Dorsolateral prefrontal cortex (tissue), 122 donors: ENCODE measurements at places on chromosomes 2 and 18. TPM values are rescaled to one million over a fixed set of nuclear protein-coding genes. Genes with fewer than 3 reads are reported as not detected.

KCNF1 gene
- total RNA-seq = 71.9 TPM

RTP5 gene
- 9.3 TPM for total RNA-seq

DES gene
- total RNA-seq = 163 TPM

DNA sequence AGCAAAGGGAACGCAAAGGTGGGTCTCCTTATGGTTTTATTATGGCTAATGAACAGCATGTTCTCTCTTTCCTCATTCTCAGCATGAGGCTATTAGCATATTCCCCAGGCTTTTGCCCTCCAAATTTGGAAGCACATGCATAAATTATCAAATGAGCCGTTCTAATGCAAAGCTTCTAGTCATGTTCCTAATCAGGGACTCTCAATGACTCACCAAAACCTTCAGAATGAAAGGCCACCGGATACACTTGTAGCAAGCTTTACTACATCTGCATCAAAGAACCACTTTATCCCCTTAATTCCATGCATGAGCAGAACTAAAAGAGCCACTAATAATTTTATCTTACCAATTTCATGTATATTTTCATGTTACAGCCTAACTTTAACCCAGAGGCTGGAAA lies 310.5 kb downstream of the LRATD1 start:
- no peak for DNase-seq

C18orf32 gene
- 96.5 TPM for total RNA-seq

GPAT2 gene
- 2.5 TPM for total RNA-seq

GRCh38 chr2:225231900-225232299 lies 167.6 kb upstream of the NYAP2 start:
- no peak for DNase-seq

PRADC1 gene
- 27.6 TPM for total RNA-seq

GRCh38 chr2:178256382-178257042 lies 62.2 kb downstream of the OSBPL6 start:
- no peak for DNase-seq

DNA sequence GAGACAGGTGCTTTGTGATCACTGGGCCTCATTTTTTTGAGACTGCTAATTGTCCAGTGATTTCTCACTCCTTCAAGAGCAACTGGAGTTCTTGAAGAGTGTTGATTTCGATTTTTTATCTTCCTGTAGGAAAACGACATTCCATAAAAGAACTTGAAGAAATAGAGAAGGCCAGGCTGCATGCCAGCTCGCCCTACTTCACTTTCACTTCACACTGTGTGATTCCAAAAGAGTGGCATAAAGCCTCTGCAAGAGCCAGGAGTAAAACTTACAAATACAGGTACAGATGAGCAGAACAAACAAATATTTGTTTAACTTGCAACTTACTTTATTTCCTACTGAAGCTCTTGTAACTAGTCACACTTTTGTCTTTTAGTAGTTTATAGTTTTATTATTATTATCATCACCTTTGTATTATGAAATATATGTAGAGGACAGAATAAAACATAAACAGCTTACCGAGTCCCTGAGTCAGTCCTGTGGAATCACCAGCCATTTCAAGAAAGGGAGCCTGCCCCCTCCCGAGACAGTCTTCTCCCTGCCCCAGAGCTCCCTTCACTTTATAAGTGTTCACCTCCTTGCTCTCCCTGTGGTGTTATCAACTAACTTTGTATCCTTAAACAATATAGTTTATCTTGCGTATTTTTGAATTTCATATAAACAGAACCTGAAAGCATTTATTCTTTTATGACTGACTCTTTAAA lies 8.7 kb downstream of the FAM228A start:
- DNase-seq = no peak

DNA sequence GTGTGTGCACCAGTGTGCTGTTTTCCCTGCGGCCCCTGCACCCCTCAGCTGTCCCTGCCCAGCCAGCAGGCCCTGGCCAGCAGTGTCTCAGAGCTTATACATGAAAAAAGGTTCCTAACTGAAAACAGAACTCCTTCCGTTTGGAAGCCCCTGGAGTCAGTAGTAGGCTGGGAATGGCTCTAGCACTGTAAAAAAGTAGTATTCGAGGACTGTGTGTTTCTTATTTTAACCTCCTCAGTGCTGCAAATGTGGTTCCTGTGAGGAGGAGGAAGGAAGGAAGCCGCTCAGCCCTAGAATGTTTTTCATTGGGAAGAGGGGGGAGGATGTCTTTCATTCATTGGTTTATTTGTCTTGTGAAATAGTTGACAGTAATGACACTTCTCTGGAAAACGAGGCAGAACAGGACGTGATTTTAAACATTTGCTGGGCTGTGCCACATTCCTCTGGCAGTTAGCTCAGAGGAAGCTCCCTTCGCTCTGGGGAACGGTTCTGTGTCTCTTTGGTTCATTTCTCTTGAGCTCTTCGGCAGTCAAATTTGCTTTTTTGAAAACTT lies 103.5 kb downstream of the SPTBN1 start:
- DNase-seq = no peak

DNA sequence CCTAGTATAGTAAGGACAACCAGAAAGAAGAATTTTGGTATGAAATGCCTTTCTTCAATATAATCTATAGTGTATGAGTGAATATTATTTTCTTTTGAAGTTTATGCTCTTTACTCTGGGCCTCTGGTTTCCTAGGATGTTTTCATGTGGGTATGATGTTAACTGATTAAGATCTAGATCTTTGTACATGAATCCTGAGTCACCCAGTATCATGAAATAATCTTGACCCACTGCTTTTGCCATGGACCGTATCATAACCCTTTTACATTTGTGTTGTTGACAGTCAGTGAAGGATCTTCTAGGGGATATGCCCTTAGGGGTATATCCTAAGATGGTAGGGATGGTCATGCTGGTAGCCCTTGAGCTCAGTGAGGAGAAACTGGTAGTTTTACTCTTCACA lies 100.3 kb downstream of the RAB3GAP1 start:
- DNase-seq = no peak

DNA sequence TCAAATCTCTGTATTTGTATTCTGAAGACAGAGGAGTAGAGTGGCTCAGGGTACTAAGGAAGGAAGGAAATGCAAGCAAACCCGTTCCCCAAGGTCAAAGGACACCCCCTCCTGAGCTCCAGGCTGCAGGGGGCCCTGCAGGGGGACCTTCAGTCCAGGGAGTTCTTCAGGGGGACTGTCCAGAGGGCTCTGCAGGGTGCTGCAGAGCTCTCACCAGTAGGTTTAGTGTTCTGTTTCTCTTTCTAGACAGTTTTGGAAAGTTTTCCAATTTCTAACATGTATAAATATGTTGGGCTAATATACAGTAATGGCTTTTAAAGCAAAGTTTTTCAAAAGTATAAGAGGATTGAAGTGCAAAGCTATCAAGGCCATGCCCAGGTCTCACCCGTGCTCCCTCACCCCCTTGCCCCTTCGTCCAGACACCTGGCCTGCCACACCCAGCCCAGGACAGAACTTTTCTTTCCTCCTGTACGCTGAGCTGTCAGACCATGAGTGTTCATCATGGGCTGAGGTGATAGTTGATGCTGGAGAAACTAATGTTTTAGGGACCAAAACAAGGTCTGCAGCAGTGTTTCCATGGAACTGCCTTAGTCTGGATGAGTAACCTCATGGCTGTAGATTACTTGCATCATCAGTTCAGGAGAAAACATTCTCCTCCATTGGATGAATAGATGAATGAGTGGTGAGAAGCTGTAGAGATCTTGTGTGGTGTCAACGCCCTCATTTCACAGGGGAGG lies 134.2 kb downstream of the GLI2 start:
- no peak for DNase-seq

DNA sequence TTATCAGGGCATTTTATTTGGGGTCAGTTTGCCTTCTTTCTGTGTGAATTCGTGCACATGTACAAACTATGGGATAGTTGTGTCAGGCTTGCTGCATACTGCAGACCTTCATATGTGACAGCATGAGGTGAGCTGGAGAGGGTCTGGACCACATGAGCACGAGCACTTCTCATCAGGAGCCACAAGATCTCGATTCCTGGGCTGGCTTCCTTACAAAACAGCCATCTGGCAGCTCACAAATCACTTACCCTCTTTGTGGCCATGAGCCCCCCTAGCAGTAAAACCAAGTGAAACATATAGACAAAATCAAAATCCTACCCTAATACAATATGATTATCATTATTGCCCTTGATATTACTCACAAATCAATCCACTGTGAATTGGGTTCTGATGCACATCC lies 121.2 kb downstream of the MTCL1 start:
- no peak for DNase-seq

ALK gene
- 5.0 TPM for total RNA-seq

DNA sequence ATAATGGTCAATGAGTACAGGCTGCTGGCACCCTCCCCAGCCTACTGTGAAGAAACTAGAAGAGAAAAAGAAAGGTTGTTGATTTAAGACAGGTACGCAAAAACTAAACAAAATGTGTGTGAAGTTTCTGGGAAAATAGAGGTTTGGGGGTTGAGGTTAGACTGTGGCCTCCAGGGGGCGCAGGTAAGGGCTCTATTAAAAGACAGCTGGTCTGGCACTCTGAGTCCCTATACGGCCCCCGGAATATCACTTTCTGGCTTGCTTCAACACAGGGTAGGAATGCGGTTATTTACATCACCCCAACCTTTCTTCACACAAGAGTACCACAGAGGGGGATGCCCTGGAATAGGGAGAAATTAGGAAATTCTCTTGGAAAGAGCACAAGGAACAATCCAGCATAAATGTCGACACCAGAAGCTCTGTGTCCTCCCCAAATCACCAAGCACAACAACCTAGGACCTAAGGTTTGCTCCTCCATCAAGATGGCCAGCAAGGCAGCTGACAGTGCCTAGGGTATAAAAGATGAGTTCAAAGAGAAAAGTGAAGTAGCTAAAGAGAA lies 480.8 kb upstream of the KLHL29 start:
- DNase-seq = peak; percentile 28

- DNase-seq = no peak
These were observed 418.6 kb upstream of the REG3G start for GRCh38 chr2:78606895-78607294.

DNA sequence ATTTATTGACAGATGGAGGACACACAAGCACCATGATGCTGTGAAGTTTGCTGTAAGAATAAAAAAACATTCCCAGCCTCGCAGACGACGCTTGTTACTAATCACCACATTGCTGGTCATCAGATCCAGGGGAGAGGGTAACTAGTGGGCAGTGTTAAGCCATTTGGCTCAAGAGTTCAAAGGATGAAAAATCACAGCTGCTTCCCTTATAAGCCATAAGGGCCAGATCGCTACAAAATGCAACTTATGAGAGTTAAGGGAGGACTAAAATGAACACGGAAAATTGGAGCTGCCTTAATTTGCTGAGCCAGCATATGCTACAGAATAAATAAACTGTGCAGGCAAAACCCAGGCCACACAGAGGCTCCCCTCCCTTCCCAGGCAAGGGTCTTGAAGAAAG lies 522.6 kb downstream of the TDRD15 start:
- no peak for DNase-seq

GRCh38 chr18:65943268-65943667 lies 192.5 kb downstream of the CDH7 start:
- no peak for DNase-seq

DNA sequence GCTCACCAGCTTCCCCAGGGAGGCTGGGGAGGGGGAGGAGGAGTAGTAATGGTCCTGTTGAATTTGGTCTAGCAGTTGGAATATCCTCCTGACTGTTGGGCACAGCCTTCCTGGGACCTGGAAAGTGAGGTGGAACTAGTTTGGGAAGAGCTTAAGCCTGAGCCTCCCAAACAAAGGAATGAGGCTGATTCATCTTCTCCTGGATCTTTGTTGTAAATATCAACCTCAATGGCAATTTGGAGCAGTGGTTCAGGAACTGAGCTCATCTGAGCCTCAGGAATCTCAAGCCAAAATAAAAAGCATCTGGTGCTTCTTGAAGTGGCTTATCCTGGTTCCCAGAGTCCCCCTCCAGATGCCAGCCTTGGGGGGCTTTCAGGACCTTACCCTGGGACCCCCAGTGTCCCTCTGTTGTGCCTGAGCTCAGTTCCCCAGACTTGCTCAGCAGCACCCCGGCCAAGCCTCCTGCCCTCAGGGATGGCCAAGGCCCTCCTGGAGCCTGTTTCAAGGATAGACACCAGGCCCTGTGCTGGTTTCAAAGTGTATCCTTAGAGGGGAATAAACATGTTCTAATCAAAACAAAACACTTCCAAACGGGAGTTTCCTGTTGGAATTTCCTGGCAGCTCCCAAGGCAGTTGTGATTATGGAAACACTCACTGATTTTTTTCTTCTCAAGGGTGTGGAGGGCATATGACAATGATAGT lies 112.6 kb downstream of the DDX1 start:
- DNase-seq = no peak

DNA sequence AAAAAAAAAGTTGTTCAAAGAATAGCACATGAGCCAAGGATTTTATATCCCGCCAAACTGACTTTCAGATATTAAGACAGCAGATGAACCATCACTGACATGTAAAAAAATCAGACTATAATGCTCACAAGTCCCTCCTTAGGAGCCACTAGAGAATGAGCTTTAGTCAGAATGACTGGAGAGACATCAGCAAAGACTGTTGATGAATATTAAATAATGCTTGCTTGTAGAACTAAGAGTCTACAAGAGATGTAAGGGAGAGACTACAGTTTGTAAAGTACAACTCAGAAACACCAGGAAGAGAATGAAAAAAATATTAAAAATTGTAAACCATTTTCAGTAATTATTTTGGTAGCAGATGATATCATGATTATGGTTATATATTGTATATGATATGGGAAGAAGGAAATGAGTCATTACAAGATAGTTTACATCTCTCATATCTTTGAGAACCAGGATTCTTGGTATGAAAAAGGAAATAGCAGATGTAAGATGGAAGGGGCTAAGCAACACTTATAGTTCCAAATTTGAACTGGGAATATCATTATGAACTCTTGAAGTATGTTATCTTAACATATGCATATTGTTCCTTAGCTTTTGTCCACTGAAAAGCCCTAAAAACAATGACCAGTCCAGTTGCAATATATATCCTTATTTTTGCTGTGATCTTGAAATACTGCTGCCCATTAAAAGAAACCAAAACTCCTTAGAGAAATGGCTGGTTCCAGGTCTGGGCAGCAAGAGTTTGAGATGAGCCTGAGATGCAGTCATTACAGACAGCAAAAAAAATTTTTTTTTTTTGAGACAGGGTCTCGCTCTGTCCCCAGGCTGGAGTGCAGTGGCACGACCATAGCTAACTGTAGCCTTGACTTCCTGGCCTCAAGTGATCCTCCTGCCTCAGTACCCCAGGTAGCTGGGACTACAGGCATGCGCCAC lies 55.7 kb downstream of the PTPN2 start:
- no peak for DNase-seq

PTPN18 gene
- 53.7 TPM for total RNA-seq

GRCh38 chr2:145025382-145025781 lies 505.5 kb upstream of the ZEB2 start:
- DNase-seq = no peak

GRCh38 chr18:580154-580553 lies at the start of gene CETN1:
CETN1 (plus strand) TSS chr18:580380; CDS start chr18:580409, 29 bp downstream.
- no peak for DNase-seq
